Activated T-helper 1 cell treated with Interleukin-2 at 50 U/mL for 16 hours (primary cell): ENCODE measurements at places on chromosomes 5 and 9.

DNA sequence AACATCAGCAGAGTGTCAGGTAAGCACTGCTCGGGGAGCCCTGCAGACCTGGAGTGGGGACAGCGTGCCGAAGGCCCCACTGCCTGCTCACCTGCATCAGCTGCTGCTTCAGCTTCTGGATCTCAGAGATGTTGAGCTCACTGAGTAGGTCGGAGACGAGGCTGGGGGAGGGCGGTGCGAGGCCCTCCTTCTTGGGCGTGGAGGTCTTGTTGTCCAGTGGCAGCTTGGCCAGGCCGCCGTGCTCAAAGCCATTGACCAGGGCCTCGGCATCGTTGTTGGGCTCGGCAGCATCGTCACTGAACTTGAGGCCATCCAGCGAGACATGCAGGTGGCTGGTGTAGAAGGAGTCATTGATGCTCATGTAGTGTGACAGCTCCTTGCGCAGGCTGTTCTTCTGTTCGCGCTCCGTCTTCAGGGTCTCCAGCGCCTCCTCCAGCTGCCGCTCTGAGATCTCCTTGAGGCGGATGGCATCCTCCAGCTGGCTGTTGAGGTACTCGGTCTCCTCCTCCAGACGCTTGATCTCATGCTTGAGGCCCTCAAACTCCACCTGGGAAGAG, 44.3 kb downstream of the BICD2 start:
- no peak for DNase-seq

- DNase-seq = no peak
Observed at GRCh38 chr9:81174023-81174422, 515.3 kb downstream of the TLE1 start.

GRCh38 chr5:2173151-2173834, 290.6 kb upstream of the IRX4 start:
- no peak for DNase-seq

DNA sequence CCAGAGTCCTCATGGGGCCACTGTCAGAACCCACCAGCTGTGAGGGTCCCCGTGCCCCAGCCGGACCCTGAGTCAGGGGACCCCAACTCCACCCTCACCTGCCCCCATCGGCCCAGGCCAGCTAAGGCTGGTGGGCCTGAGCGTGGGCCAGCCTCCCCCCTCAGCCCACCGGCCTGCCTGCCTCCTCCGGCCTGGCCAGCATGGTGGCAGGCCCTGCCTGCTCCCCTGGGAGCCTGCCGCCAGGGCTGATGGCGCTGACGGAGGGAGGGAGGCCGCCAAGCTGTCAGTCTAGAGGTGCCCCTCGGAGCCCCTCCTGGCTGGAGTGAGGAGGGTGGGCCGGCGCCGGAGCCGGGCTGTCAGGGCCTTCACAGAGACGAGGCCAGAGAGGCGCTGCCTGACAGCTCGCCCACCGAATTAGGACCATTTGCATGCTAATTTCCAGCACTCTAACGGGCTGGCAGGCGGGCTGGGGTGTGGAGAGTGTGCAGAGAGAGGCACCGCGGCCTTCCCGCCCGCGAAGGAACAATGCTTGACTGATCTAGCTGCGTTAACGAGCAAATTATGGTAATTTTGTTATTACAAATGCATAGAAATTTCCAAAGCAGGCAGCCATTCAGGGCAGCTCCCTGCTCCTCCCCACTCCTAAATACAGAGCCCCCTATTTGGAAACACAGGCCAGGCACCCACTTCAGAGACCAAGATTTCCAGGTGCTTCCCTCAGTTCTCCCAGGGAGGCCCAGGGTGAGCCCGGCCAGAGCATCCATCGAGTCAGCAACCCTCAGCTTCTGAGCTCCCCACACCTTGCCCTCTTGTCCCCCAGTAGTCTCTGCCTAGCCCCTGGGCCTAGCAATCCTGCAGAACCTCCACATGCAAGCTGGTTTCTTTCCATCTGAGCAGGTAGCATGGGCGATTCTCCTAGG, 169.3 kb downstream of the PAX5 start:
- DNase-seq = no peak

- no peak for DNase-seq
Observed at GRCh38 chr9:70466976-70467561, 52.6 kb upstream of the KLF9 start.

DNA sequence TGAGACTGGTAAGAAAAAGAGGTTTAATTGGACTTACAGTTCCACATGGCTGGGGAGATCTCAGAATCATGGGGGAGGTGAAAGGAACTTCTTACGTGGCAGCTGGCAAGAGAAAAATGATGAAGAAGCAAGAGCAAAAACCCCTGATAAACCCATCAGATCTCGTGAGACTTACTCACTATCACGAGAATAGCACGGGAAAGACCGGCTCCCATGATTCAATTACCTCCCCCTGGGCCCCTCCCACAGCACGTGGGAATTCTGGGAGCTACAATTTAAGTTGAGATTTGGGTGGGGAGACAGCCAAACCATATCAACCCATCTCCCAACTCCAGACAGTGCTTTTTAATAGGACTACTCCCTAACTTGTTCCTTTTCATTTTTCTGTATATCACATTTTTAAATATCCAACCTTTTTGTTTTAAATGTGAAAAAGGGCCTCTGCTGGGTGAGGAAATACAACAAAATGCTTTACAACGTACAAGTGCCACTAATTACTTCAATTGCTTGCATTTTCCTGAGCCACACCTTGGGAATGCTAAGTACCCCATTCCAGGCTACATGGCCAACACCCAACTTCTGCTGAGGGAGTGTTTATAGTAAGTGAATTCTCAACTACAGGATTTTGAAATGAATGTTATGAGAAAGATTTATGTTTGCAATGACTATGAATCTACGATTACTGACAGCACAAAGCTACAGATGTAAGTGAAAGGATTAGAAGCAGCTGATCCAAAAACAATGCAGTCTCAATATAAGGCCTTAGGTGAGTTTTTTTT, 294.1 kb upstream of the CD180 start:
- DNase-seq = no peak

DNA sequence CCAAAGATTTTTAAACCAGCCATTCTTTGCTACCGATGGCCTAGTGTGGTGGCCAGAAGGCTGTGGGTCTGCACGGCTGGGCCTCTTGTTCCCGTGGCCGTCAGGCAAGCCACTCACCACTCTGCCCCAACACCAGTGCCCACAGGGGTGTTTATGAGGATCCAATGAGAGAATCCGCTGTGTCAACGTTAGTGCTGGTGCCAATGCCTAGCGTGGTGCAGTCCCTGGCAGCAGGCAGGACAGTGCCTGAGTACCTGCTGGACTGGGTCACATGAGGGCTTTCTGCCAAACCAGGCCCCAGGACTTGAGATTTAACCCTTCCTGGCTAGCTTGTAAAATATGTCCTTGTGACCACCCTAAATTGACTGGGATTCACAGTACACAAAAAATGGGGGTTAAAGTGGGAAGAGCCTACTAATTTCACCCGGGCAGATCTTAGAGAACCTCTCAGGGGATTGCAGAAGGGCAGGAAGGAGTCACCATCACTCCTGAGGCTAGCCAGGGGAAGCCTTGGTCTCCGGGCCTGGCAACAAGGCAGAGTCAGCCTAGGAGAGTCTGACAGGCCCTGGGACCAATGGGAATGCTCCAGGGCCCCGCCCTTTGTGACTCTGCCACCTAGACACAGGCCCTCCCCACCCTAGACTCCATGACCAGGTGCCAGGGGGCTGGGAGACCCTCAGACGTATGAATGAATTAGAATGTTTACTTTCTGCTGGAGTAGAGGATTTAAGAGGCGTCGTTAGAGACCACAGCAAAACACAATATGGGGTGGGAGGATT, 63.2 kb upstream of the FSTL4 start:
- no peak for DNase-seq

GRCh38 chr9:115551396-115551795, 433.4 kb upstream of the TNC start:
- no peak for DNase-seq
